ENCODE measurements at places on chromosomes 4 and X.

DNA sequence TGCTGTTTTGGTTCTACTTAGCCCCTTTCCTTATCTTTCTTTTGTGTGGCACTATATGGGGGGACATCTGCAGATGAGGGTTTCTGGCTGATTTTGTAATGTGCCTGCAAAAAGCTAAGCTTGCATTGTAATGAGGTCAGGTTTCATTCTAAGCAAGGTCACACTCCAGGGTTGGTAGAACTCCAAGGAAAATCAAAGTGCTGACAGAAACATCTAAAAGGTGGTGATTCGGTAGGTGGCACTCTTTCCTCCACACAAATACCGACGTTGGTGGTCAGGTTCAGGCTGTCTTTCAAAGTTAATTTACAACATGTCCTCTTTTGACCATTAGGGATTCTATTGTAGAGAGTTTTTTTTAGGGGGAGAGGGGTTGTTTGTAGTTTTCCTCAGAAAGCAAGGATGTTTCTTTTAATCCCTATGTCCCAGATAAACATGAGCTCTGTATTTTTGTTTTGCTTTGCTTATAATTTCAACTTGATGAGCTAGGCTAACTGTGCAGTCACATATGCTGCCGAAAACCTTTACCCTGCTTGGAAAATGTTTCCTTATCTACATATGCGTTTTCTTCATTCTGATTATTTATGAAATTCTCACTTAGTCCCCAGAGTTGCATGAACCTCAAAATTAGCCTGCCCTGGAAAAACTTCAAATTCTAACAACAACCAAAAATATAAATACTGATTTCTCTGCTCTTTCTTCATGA lies 434.2 kb downstream of the PPARGC1A start:
- no peak for DNase-seq

DNA sequence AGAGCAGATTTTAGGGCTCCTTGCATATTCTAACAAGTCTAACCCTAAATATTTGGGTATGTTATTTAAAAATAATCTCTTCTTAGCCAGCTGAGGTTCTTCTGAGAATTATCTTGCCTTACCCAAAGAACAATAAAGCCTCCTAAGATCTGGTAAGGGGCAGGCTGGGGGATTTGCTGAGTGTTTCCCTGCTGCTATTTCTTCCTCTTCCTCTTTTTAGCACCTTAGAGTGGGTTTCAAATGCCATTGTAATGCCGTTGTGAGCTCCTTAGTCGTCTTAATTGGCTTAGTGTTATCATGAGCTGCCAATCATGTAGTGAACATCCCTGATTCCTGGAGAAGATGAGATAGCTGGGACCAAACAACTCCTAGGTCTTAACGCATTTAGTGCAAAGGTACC lies 15.4 kb downstream of the STOX2 start:
- DNase-seq: no peak

- peak; percentile 74 for DNase-seq
These were observed 46.5 kb upstream of the HMX1 start for GRCh38 chr4:8917868-8918783.

GRCh38 chr4:48329976-48330375 lies 11.4 kb upstream of the SLAIN2 start:
- DNase-seq: no peak

- DNase-seq: no peak
These were observed 4.0 kb upstream of the TMEM156 start for GRCh38 chr4:39036172-39036571.

DNA sequence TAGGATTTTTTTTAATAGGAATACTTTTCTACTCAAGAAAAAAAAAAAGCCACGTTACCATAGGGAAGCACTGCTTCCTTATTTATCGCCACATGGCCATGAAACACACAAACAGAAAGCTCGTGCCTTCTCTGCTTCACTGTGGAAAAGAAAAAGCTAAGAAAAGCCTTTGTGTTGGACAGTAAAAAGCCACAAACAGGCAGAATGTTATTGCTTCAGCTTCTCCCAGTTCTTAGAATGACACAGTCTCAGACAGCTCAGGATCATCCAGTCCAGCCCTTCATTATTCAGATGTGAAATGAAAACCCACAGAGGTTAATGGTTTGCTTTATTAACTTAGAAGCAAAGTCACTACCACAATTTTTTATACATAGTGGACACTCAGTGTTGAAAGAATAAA lies 181.6 kb upstream of the NOCT start:
- no peak for DNase-seq

DNA sequence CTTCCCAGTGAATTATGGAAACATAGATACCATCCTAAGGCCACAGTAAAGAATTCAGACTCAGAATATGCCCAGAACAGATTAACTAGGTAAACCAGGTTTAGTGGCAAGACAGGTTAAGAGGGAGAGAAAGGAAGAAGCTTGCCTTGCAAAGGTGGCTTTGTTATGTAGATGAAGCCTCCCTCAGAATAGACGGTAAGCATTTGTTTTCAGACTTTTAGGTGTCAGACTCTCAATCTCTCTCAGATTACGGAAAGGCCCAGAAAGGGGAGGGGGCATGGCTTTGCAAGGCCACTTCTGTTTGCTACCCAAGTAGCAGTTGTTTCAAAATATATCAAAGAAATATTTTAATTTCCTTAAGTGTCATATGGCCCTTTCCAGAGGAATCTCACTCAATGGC lies 457.1 kb upstream of the BOD1L1 start:
- DNase-seq: no peak

DNA sequence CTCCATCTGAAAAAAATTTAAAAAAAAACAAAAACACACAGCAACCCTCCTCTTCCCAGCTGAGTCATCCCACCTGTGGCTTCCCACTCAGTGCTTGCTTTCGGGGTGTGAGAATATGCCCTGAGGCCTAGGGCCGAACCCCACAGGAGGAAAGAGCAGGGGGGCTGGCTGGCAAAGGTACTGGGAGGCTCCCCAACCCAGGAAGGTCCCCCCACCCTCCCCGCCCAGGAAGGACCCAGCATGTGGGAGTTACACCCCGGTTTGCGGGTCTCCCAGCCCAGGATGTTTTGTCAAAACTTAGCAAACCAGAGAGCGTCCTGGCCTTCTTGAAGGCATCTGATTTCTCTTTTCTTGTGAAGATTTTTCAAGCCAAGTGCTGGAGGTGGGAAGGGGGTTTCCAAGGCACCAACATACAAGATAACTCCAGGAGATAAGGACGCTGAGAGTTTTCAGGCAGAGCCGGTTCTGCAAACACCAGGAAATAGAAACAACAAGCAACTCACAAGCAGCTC lies 25.7 kb upstream of the CSF2RA start:
- no peak for DNase-seq

DNA sequence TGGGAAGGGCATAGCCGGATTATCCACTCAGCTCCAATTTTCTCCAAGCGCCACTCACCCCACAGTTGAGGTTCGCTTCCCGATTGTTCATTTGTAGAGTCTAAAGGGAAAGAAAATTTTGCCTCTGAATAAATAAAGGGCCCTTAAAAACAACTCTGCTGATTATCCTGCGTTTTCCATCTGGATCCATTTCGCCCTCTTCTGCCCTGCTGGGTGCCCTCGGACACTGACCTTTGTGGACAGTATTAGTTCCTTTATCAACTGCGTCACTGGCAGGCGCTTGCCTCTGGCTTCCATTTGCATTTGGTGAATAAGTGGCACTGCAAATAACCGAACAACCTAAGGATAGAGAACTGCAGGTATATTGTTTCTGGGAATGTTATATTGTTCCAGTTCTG lies 10.1 kb downstream of the GSX2 start:
- DNase-seq: no peak

- no peak for DNase-seq
These were observed 75.3 kb upstream of the C1QTNF7 start for GRCh38 chr4:15352524-15352923.

DNA sequence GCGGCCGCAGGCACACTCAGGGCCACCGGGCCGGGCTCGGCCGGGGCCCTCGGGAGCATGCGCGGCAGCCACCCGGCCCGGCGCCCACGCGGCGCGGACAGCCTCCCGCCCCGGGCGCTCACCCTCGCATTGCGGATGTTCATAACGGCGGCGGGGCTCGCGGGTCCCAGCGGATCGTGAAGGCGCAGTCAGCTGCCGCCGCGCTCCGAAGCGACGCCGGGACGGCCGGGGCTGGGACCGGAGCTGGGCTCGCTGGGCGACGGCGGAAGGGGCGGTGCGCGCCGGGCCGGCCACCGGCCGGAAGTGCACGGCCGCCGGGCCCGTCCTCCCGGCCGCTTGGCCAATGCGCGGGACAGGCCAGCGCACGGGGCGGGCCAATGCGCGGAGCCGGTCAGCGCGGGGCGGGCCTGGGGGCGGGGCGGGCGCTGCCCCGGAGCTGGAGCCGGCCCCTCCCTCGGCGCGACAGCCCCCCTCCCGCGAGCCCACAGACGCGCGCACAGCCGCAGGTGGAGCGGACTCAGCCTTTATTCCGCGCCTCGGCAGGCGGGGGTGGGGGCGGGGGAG lies at the start of gene NAA10:
Gene NAA10, minus strand, starts transcription at position 276 of the 564 bp plus-strand sequence. Its CDS starts 133 bp downstream, at position 143.
- peak; percentile 86 for DNase-seq

DNA sequence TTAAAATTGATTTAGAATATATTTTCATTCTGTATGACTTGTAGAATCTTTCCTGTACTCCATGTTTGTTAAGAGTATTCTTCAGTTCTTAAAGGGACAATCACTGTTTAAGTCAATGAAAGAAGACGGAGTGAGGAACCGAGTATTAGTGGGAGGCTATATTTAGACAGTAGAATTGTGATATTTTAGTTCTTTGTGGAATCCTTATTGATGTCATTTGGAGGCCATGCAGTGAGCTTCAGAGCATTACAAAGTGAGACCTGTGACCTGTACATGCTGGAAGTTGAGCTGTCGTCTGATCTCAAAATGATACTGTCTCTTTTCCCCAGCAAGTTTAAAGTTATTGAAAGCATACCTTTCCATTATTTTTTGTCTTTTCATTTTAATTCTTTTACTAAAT lies 394.7 kb downstream of the GALNTL6 start:
- DNase-seq: no peak

GRCh38 chrX:71070531-71070930 lies 2.4 kb upstream of the SNX12 start:
- DNase-seq: no peak

DNA sequence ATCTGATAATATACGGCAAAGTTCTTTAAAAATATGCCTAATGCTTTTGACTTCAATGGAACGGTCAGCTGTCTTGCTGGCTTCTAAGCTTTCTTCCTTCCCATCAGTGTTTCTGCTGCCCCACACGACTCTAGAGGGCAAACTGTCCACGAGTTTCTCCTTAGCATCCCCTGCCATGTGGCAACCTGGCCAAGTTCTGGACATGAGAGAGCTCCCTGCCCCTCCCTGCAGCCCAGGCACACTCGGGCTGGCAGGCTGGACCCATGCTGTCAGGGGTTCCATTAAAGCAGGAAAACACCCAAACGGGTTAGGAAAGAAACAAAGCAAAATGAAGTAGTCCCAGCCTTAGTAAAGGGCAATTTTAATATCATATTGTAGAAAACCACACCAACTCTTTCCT lies 38.8 kb downstream of the KDR start:
- no peak for DNase-seq

- no peak for DNase-seq
These were observed at the start of gene BEND4 for GRCh38 chr4:42152507-42153504. Gene BEND4 (minus strand): TSS chr4:42152655. CDS start chr4:42152143, 512 bp downstream.

GRCh38 chr4:55123791-55124190 lies 1.6 kb downstream of the KDR start:
- DNase-seq: no peak

DNA sequence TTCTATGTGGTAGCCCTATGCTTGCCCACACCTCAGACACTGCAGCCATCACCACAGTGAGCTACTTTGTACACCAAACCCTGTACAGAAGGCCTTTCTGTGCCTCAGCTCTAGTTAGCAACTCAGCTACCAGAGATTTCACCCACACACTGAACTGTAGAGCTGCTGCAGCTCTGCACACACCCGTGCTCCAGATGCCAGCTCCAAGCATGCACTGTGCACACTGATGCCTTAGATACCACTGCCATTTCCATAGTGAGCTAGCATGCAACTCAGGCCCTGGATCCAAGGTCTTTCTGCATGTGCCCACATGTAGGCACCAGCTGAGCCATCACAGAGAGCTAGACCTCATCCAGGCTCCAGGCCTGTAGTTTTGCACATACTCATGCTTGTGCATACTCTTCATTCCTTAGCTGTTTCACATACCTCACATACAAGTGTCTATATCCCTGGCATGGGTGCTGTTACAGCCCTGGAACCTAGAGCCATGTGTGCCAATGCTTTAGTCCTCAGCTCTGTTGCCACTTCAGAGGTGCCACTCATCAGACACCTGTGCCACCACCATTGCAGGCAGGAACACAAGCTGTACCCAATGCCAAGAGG lies 423.5 kb upstream of the NDST3 start:
- no peak for DNase-seq

GRCh38 chr4:126328914-126329313 lies 1014.2 kb downstream of the FAT4 start:
- DNase-seq: no peak

GRCh38 chr4:188145601-188146000 lies 6.4 kb downstream of the TRIML1 start:
- DNase-seq: no peak

GRCh38 chr4:37437163-37437562 lies 192.6 kb downstream of the NWD2 start:
- no peak for DNase-seq

GRCh38 chr4:146507632-146508031 lies 14.1 kb downstream of the SLC10A7 start:
- DNase-seq: no peak

DNA sequence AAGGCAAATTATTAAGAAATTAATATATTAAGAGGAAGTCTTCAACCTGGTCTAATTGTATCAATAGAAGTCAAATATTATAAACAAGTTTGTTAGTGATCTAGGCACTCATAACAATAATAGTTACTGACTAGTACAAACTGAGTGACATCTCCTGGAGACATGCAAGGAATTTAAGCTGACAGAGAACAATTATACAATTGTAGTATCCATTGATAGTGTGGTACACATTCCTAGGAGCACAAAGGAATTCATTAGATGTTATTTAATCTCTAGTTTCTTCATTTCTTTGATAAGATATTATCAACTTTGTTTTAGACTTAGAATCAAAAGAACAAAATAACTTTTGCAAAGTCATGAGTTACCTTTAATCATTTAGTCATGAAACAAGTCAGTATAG lies 1048.6 kb downstream of the PCDH7 start:
- no peak for DNase-seq

DNA sequence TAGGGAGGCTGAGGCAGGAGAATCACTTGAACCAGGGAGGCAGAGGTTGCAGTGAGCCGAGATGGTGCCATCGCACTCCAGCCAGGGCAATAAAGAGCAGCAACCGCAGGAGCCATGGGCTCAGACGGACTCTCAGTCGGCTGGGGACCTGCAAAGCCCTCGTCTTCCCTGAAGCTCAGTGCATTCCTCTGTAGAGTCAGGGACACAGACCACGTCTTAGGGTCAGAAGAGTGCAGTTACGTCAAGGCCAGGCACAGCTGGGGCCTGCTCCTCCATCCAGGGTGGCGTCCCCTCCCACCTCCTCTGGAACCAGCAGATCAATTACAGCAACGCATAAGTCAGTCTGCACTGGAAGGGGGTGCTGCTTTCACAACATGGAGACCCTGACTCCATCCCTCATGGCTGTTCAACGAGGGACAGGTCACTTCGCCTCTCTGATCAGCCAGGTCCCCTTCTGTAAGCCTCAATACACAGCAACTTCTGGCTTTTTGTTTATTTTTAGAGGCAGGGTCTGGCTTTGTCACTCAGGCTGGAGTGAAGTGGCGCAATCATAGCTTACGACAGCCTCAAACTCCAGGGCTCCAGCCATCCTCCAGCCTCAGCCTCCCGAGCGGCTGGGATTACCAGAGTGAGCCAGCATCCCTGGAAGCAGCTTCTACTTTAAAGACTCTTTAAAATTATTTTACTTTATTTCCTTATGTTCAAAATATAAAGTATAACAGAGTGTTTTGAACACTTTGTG lies 76.4 kb downstream of the ZFYVE28 start:
- DNase-seq: no peak

Measured in left ventricle myocardium superior (tissue), 1 donor.